ENCODE measurements at places on chromosomes 2 and 18. TPM values are rescaled to one million over a fixed set of nuclear protein-coding genes. Genes with fewer than 3 reads are reported as not detected.

Gene YPEL5
- total RNA-seq: 162 TPM

GRCh38 chr2:120551522-120551921, 184.1 kb upstream of the GLI2 start:
- no peak for DNase-seq

- no peak for DNase-seq
Measured at GRCh38 chr2:181185421-181185820, 205.0 kb downstream of the UBE2E3 start.

Gene UGT1A10
- total RNA-seq: not detected

DNA sequence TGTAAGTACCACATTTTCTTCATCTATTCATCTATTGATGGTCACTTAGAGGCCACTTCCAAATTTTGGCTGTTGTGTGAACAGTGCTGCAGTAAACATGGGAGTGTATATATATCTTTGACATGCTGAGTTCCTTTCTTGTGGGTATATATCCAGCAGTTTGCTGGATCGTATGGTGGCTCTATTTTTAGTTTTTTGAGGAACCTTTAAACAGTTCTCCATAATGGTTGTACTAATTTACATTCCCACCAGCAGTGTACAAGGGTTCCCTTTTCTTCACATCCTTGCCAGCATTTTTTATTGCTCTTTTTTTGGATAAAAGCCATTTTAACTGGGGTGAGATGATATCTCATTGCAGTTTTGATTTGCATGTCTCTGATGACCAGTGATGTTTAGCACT, 7.3 kb upstream of the ATP5MC3 start:
- no peak for DNase-seq

- no peak for DNase-seq
Measured at GRCh38 chr2:64092502-64092901, 51.7 kb downstream of the PELI1 start.
